ENCODE measurements at places on chromosomes 3 and 15. TPM values are rescaled to one million over a fixed set of nuclear protein-coding genes. Genes with fewer than 3 reads are reported as not detected.

SCG5 gene
- total RNA-seq, result 17.7 TPM

GRCh38 chr3:16066545-16066944, 107.9 kb upstream of the GALNT15 start:
- DNase-seq, result no peak

- no peak for DNase-seq
Observed at GRCh38 chr15:48175126-48175525, 3.0 kb downstream of the MYEF2 start.

GRCh38 chr3:171327441-171328174, 132.6 kb downstream of the TNIK start:
- DNase-seq, result no peak
